ENCODE measurements at places on chromosomes 6 and 20. TPM values are rescaled to one million over a fixed set of nuclear protein-coding genes. Genes with fewer than 3 reads are reported as not detected.

- no peaks in the 10 kb centered on the region for H3K36me3 ChIP-seq
- H3K4me1 ChIP-seq, result peaks cover 81% of the 10 kb centered on the region
- H3K27ac ChIP-seq, result peak overlapping the region; percentile 89
- DNase-seq, result no peak
These were observed 5.0 kb downstream of the BCL2L1 start for GRCh38 chr20:31717478-31718201.

The OOEP gene
- not detected for polyA plus RNA-seq

The SLA2 gene
- polyA plus RNA-seq, result not detected

The LRRC73 gene
- polyA plus RNA-seq, result not detected

The EGFL8 gene
- polyA plus RNA-seq, result 15.1 TPM

- no peak overlapping the region for H3K4me3 ChIP-seq
- H3K27me3 ChIP-seq, result no peaks in the 10 kb centered on the region
- H3K27ac ChIP-seq, result peak overlapping the region; percentile 54
- H3K4me1 ChIP-seq, result peaks cover 20% of the 10 kb centered on the region
These were observed 28.1 kb downstream of the TOX2 start for GRCh38 chr20:43942667-43943285.

DNA sequence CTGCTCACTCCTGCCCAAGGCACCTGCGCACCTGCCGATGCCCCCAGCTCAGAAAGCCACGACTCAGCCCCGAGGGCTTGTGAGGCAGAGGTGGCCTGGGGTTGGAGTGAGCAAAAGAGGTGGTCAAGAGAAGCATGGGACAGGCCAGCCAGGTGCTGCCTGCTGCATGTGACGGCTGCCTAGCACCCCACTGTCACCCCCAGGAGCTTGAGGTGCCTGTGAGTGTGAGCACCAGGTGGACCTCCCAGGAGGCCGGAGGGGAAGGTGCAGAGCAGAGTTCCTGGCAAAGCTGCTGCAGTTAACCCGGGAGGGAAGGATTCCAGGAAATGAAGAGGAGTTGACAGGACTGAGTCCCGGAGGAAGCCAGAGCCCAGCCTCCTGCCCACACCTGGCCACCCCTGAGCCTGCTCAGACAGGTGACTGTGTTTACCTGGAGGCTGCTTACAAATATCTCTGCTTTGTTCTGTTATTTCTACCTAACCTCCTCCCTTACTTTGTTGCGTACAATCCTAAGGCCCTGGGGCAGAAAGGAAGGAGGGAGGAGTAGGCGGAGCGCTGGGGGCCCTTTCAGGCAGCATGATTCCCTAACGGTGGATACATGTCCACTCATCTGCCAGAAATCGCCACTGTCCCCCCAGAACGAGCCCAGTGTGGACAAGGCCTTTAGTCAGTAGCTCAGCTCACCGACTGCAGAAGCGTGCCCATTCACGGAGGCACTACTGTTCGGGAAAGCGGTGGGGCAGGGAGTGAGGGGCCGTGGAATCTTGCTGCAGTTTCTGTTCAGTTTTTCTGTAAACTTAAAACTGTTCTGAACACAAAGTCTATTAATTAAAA, 87.5 kb upstream of the MPC1 start:
- no peak for DNase-seq
- H3K4me3 ChIP-seq, result no peak overlapping the region
- H3K27ac ChIP-seq, result no peak overlapping the region

GRCh38 chr20:15866916-15867730, 706.1 kb downstream of the KIF16B start:
- H3K27ac ChIP-seq, result no peak overlapping the region
- H3K4me3 ChIP-seq, result no peak overlapping the region
- no peaks in the 10 kb centered on the region for H3K27me3 ChIP-seq
- no peak for DNase-seq
- H3K36me3 ChIP-seq, result no peaks in the 10 kb centered on the region
- H3K4me1 ChIP-seq, result no peaks in the 10 kb centered on the region

DNA sequence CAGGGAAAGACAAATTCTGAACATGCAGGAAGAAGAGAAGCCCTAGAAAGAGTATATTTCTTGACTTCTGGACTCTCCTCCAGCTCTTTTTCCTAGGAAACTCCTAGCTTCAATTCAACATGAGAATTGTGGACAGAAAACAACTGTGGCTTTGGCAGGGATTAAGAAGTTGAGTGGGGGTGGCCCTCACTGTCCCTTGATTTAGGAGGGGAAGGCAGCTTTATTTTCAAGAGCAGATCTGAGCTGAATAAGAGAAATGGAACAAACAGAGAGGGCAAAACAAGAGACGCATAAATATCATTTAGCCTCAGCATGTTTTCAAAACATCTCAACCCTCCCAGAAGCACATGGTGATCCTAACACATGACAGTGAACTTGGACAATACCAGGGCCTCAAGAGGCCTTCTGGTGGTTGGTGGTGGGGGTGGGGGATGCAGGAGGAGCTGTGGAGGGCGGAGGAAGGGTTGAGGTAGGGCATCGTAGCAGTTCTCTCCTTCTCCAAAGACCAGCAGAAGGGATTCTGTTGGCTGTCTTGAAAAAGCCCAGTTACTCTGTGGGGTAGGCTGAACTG, 21.1 kb upstream of the TAGAP start:
- no peak for DNase-seq
- H3K27me3 ChIP-seq, result no peaks in the 10 kb centered on the region
- no peaks in the 10 kb centered on the region for H3K4me1 ChIP-seq
- H3K36me3 ChIP-seq, result no peaks in the 10 kb centered on the region
- H3K27ac ChIP-seq, result peak overlapping the region; percentile 21

The ABHD12 gene
- polyA plus RNA-seq, result 35.7 TPM

GRCh38 chr20:52496191-52496590, 304.6 kb upstream of the ZFP64 start:
- H3K27me3 ChIP-seq, result no peaks in the 10 kb centered on the region
- no peak overlapping the region for H3K27ac ChIP-seq
- no peak overlapping the region for H3K4me3 ChIP-seq
- H3K4me1 ChIP-seq, result no peaks in the 10 kb centered on the region

GRCh38 chr6:93580446-93580845, 161.1 kb upstream of the EPHA7 start:
- H3K36me3 ChIP-seq, result no peaks in the 10 kb centered on the region
- no peaks in the 10 kb centered on the region for H3K27me3 ChIP-seq
- H3K4me1 ChIP-seq, result peaks cover 26% of the 10 kb centered on the region
- H3K4me3 ChIP-seq, result no peak overlapping the region
- no peak overlapping the region for H3K27ac ChIP-seq
- no peak for DNase-seq

DNA sequence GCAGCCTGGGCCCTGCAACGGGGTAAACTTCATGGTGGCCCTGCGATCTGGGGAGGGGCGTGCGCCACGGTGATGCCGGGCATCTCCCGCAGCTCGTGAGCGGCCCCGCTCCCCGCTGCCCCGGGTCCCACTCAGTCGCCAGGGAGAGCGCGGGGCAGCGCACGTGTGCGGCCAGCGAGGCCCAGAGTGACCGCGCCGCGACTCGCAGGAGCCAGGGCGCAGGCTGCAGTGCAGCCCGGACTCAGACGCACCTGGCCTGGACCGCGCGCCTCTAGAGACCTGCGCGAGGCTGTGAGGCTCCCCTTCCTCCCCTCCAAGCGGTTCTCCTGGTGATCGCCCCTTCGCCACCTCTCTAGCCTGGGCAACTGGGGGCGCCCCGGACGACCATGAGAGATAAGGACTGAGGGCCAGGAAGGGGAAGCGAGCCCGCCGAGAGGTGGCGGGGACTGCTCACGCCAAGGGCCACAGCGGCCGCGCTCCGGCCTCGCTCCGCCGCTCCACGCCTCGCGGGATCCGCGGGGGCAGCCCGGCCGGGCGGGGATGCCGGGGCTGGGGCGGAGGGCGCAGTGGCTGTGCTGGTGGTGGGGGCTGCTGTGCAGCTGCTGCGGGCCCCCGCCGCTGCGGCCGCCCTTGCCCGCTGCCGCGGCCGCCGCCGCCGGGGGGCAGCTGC, 652 bp downstream of the BMP6 start:
- H3K4me1 ChIP-seq, result peaks cover 32% of the 10 kb centered on the region
- H3K27me3 ChIP-seq, result peaks cover 56% of the 10 kb centered on the region
- no peak for DNase-seq
- H3K27ac ChIP-seq, result peak overlapping the region; percentile 10
- H3K36me3 ChIP-seq, result no peaks in the 10 kb centered on the region
- peak overlapping the region; percentile 42 for H3K4me3 ChIP-seq

The ADGRF4 gene
- 0.46 TPM for polyA plus RNA-seq

GRCh38 chr6:108115598-108116058, 41.1 kb upstream of the OSTM1 start:
- DNase-seq, result no peak
- no peaks in the 10 kb centered on the region for H3K36me3 ChIP-seq
- H3K4me3 ChIP-seq, result no peak overlapping the region
- H3K27me3 ChIP-seq, result peaks cover 65% of the 10 kb centered on the region
- H3K4me1 ChIP-seq, result no peaks in the 10 kb centered on the region

DNA sequence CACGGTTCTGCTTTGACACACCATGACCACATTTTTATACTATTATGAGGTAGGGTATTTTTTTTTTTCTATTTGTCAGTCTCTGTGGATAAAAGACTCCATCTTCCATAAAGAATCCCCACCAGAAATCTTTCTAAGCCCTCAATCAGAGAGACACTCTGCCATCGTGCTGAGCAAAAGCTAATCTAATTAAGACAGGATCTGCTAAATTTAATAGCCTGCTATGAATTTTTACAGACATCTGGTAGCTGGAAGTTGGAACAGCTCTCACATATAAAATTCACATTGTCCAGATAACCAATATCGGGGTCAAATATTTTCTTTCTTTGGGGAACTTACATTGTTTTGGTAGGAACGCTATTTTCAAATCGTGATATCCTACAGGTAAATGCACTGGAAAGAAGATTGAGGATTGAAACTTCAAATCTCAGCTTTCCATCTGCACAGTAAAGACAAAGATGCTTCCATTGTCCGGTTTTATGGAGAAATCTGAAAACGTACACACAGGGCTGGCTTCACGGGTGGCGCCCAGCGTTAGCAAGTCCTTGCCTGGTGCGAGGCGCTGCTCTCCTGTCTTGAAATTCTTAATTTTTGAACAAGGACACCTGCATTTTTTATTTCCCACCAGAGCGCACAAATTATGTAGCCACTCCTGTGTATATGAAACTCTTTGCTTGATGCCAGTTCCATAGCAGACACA, 573.8 kb upstream of the NOX3 start:
- DNase-seq, result no peak
- peaks cover 22% of the 10 kb centered on the region for H3K4me1 ChIP-seq
- no peaks in the 10 kb centered on the region for H3K27me3 ChIP-seq
- H3K36me3 ChIP-seq, result no peaks in the 10 kb centered on the region
- no peak overlapping the region for H3K27ac ChIP-seq

DNA sequence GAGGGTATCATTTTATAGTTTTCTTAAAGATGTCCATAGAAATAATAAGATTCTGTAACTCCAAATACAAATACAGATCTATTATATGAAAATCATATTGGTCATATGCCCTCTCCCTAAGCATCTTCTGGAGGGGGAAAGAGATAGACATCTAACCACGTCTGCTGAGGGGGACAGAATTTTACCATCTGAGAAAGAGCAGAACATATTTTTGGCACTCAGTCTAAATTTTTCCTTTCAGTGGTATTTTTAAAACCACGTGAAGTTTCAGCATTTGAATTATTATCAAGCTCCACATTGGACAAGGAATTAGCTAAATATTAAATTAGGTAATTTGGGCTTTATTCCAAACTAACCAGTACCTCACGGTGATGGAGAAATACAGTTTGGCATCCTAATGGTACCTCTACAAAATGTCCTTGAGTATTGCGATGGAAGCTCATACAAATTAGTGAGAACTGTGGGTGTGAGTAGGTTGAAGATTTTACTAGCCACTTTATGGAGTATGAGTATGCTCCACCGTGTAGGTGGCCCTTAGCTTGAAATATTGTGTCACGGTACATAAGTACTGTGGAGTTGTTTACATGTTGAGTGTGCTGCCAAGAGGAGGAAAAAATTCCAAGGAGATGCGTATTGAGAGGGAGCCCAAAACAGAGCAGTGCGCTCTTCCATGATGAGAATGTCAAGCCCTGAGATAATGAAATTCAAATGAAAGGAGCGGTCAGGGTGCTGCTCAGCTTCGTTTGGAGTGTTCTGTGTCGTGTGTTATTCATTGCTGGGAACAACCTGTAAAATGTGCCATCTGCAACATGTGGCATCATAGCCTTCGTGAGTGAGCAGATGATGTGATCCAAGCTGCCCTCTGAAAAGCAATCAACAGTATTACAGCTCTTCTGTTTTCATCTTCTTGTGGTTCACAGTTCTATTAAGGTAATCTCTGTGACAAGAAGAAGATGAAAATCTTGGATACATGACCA, 48.4 kb upstream of the PHACTR2 start:
- H3K27ac ChIP-seq, result no peak overlapping the region
- no peaks in the 10 kb centered on the region for H3K36me3 ChIP-seq
- peaks cover 14% of the 10 kb centered on the region for H3K4me1 ChIP-seq
- H3K4me3 ChIP-seq, result no peak overlapping the region
- DNase-seq, result no peak

- DNase-seq, result peak; percentile 89
- no peak overlapping the region for H3K27ac ChIP-seq
- no peak overlapping the region for H3K4me3 ChIP-seq
- H3K27me3 ChIP-seq, result no peaks in the 10 kb centered on the region
- no peaks in the 10 kb centered on the region for H3K4me1 ChIP-seq
These were observed 28.9 kb downstream of the KIAA1755 start for GRCh38 chr20:38231531-38232121.

DNA sequence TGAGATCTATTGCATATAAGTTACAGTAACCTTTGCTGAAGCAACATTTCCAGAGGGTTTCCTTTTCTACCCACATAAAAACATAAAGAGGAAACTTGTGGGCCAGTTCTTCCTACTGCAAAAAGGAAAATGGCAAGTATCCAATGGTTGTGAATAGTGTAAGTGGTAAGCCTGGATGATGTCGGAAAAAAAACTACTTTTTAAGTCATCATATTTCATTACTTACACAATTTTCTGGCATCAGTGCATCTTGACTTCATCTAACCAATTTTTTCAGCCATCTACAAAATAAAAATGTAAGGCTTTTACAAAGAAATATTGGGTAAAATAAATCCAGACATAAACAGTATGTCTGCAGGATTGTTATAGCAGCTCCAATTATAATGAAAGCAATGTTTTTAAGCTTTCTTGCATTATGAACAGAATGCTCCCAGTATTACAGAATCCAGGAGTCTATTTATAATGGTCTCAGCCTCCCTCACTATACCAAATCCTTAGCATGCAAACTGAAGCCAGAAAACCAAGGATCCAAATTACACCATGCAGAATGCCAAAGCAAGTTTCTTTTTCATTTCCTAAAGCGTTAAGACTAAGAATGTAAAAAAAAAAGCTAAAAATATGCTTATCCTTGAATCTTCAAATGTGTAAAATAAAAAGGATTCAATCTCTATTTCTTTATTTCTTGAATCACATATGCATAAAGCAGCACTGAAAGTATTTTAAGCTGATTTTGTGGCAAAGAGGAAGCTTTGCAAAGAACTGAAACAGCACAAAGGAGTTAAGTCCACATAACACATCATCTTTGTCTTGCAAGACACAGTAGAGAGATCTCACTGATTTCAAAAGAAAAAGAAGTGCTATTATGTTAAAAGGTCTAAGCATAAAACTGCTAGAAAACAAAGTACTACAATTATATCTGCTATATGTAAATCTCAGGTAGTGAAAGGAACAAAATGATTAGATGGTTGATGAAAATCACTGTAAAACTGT, 126.8 kb upstream of the HMGCLL1 start:
- DNase-seq, result no peak
- H3K4me1 ChIP-seq, result no peaks in the 10 kb centered on the region
- H3K27me3 ChIP-seq, result no peaks in the 10 kb centered on the region
- no peak overlapping the region for H3K27ac ChIP-seq
- no peaks in the 10 kb centered on the region for H3K36me3 ChIP-seq
- no peak overlapping the region for H3K4me3 ChIP-seq

GRCh38 chr6:85114581-85114935, 335.3 kb upstream of the NT5E start:
- H3K27me3 ChIP-seq, result no peaks in the 10 kb centered on the region
- no peak for DNase-seq
- H3K27ac ChIP-seq, result no peak overlapping the region
- no peaks in the 10 kb centered on the region for H3K36me3 ChIP-seq

The NEURL2 gene
- 3.9 TPM for polyA plus RNA-seq
